ENCODE measurements at places on chromosomes 2 and 18.

GRCh38 chr18:77422974-77423867 is 173.6 kb downstream of the GALR1 start:
- no peak for DNase-seq

GRCh38 chr2:188949046-188949818 is 24.9 kb upstream of the COL3A1 start:
- no peak for DNase-seq

- DNase-seq: no peak
Measured at GRCh38 chr2:156457523-156458517, 21.6 kb downstream of the GPD2 start.

- DNase-seq: no peak
Measured at GRCh38 chr2:198706476-198707082, 751.2 kb downstream of the SATB2 start.

DNA sequence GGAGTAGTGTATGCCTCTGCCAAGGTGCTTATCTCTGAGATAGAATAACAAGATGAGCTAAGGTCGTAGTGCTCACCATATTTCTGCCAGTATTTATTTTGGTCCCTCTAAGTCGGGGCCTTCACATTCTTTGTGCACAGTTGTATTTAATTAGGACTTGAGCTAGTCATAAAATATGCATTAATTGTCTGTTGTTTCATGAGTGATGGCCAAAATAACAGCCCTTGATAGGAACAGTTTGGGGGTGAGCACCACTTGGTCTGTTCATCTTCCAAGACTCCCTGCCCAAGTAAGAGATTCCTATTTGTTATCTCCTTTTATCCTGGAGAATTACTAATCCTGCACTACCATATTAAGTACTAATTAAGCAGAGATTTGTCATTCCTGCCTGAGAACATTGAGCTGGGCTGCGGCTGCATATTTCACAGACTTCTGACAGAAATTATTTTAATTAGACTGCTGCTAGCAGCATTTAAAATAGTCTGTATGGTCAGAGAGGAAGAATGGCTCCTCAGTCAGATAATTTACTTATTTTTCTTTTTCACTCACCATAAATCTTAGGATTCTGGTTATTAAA is 435.1 kb downstream of the MTX2 start:
- no peak for DNase-seq

Data from central memory CD4-positive, alpha-beta T cell (primary cell).